Gastroesophageal sphincter (tissue), 4 donors: ENCODE measurements at places on chromosomes 13 and 19.

GRCh38 chr13:59493436-59493965, 670.2 kb downstream of the DIAPH3 start:
- no peak for ATAC-seq

DNA sequence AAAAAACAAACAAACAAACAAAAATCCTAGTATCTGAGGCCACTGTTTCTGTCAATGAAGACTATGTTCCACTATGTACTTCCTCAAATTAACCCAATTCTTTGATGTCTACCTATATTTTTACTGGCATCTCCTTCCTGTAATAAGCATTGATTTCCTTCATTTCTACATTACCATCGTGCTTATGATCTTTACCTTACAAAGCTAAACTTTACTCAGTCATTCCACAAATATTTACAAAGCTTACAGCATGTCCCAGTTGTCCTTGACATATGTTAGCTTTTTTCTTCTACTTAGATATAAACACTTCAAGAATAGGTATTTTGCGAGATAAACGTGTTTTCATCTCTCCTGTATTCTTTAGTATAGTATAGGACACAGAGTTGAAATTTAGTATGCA, 1090.9 kb downstream of the PCDH9 start:
- ATAC-seq: no peak

DNA sequence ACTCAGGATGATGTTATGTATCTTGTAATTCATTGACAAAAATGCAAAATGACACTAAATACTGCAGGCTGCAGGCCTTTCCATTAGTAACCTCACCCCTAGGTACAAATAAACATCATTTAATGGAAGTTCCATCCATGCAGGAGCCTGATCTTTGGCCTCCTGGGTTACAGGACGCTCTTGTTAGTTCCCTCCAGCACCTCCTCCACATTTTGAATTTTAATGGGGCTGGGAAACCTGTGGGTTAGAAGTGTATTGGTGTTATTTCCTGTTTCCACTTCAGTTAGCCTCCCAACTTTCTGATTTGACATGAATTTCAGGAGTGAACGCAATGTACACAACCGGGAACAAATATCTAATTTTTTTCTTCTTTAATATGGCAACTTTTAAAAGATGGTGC, 237.1 kb upstream of the ARGLU1 start:
- no peak for ATAC-seq

DNA sequence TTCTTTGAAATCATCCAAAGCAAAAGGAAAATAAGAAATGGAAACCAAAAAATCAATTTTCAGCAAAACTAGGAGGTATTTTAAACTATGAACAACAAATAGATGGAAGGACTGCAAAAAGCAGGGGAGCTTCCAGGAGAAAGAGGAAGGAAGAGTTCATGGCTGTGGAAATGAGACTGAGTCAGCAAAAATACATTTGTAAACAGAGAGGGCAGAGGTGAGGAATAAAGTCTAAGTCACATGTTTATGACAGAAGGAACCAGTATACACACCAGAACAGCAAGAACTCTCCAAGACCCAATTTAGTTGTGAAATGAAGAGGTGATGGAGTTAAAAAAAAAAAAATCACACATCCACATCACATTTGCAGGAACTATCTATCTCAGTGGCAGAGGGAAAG, 69.6 kb downstream of the RNASEH2B start:
- ATAC-seq: no peak

GRCh38 chr13:23794267-23795161, 94.7 kb downstream of the MIPEP start:
- ATAC-seq: no peak

DNA sequence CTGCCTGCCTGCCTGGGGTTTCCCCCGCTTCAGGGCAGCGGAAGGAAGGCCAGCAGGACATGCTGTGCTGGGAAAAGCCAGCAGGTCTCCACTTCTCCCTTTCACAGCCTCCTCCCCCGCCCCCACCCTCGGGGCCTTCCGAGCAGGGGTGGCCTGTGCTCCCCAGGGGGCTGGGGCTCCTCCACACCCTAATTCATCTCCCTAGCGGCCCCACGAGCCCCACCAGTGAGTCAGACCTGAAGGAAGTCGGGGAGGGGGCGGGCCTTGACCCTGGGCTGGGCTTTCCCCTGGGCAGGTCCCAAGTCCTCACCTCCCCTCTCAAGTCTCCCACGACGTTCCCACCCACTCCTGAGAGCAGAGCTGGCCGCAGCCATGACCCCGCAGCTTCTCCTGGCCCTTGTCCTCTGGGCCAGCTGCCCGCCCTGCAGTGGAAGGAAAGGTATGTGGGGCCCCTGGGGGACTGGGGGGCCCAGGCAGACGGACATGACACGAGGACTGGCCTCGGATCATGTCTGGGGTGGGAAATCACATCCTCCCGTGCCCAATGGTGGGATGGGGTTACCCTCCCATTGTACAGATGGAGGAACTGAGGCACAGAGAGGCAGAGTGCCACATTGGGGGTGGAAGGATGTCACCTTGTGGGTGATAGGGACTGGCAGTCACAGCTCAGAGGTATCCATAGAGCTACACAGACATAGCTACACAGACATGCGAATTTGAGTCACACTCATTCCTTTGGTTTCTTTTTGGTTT, at the start of gene EBI3:
TSS of gene EBI3 (plus strand) at position 345 of the 753 bp plus-strand sequence. CDS start at position 373, 28 bp downstream.
- ATAC-seq: no peak
